ENCODE measurements at places on chromosomes 1 and 21.

DNA sequence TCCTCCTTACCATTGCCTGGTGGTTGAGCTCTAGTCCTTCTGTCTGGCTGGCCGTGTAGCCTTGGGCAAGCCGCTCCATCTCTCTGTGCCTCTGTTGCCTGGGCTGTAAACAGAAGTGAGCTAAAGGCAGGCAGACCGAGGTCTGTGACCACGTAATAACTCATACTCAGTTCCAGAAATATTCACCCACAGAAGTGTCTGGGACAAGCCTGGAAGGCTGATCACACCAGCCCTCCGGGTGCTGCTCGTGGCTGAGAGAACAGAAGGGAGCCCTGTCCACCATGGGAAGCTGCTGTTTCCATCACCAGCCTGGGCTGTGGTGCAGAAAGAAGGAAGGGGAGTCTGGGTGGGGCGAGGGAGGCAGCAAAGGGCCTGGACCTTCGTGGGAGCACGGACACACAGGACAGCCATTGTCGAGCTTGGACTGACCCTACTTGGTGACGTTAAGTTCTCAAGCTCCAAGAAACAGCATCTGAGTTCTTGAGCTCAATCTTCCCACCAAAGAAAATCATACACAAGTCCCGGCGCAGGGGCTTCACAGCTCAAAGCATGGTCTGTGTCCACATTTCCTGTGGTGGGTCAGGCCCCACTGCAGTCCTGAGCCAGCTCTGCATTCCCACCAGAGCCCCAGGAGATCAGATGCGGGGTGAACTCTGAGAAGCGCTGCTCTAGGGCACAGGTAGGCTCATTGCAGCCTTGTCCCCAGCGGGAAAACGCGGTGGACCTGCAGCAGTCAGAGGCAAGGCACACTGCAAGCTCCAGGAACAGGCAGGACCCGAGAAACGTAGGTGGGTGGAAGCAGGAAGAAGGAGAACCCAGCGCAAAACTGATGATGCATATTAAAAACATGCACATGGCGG lies 61.8 kb downstream of the RUNX3 start:
- DNase-seq: no peak

DNA sequence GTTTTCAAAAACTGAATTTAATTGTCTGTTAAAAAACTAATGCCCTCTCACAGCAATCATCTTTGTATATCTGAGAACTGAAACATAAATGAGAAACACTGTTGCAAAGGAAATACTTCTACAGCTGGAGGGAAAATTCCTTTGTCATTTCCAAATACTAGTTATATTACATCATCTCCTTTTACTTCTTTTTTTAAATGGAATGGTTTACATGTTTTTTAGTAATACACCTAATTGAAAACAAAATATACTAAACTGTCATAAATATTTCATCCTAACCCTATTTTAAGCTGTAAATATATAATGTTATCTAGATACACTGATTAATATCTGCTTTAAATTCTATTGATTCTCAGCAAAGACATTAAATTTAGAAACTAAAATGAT lies 19.1 kb downstream of the CDC42BPA start:
- DNase-seq: no peak

GRCh38 chr21:42302076-42302650 lies 13.0 kb downstream of the TFF3 start:
- DNase-seq: no peak

DNA sequence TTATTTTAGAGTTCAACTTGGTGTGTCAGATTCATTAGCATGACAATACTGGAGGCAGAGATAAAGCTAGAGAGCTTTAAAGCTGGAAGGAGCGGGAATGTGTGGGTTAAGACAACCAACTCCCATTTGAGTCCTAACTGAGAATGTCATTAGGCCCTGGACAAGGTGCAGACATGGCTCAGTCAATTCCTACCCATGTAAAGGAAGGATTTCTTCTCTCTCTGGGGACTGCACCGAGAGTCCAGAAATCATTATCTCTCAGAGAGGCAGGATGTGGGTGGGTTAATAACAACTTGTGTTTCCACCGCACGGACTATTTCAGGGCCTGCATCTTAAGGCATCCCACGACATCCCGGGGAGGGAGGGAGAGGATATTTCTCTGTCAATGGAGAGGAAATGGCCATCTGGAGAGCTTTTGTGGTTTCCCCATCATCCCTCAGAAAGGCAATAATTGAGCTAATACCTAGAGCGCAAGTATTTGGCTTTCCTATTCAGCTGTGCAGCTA lies 46.7 kb upstream of the SARS1 start:
- DNase-seq: no peak

GRCh38 chr1:78950826-78951225 lies 55.7 kb downstream of the ADGRL4 start:
- DNase-seq: no peak

DNA sequence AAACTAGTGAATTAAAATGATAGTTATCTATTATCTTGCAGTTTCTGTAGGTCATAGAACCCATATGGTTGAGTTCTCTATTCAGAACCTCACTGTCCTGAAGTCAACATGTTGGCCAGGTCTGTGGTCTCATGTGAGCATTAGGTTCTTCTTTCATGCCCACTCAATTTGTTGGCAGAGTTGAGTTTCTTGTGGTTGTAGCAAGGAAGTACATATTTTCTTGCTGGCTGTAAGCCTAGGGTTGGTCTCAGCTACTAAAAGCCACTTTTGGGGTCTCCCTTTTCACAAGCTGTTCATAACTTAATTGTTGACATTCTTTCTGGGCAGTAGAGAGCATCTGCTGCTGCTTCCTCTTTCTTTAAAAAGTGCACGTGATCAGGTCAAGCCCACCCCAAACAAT lies 1165.1 kb upstream of the NCAM2 start:
- no peak for DNase-seq

DNA sequence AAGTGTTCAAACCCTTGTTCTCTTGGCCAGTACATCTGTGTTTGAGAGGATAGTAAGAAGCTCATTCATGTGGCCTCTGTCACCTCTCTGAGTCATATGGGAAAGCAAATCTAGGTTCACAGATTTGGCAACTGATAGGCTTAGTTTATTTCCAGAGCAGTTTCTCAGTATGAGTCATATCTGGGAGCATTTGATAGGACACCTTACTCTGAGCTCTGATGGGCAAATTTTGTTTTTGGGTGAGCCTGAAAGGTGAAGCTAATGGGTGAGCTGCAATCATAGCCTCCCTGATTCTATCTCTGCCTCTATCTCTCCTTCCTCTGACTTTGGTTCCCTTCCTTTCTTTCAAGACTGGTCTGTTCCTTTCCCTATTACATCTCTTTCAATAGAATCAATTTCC lies 134.4 kb downstream of the S1PR1 start:
- no peak for DNase-seq

DNA sequence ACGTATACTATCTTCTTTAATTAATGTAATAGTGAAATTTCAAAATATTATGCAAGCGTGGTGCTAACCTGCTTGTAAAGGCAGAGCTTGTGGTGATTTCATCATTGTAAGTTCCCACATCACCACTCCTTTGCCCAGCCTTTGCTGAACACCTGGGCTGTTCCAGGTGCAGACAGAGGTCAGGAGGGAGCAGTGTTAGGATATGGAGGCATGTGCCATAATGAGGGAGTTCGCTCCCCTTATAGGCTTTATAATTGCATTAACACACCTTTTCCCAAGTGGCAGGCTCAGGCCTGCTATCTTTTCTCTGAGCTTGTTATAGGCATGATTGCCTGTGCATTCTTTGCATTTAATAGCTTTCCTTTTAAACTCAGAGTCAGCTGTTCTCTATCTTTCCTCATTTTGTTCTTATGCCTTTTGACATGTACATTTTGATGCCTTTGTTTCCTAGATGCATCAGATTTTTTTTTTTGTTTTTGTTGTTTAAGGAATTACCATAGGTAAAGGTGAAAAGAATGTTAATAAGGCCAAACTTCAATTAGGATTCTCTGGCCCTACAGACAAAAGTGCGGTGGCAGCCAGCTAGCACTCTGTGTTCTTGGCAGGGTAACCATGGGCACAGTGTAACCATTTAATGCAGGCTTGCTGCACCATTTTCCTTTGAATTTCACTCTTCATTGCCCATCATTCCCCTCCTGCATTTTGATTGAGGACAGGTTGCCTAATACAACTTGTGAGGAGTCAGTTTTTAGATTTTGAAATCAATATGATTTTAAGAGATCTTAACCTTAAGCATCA lies 12.6 kb downstream of the NPL start:
- no peak for DNase-seq

DNA sequence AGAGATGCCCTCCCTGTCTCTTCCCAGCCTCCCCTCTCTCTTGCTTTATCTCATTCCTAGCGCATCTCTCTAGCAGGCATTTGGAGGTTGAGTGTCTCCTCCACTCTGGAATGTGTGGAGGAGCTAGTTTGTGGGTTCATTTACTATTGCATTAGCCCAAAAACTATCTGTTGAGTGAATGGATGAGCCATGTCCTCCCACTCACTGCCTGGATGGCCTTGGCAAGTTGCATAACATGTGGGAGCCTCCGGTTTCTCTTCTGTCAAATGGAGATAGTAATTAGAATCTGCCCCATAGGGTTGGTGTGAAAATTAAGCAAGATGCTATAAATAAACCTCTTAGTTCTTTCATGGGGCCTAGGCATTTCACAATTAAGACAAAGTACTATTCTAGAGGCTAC lies 181.8 kb downstream of the KAZN start:
- DNase-seq: no peak

- no peak for DNase-seq
Measured at GRCh38 chr21:26140164-26140579, 30.4 kb downstream of the APP start.

All from mesothelial cell of epicardium (in vitro differentiated cells).